Mucosa of gallbladder (tissue), 1 donor: ENCODE measurements at places on chromosomes 12 and 14.

GRCh38 chr12:118463677-118464076 is 87.3 kb downstream of the SUDS3 start:
- no peak for DNase-seq

- no peak for DNase-seq
Measured at GRCh38 chr12:130815028-130815741, 23.9 kb downstream of the STX2 start.

GRCh38 chr14:94761997-94762377 is 7.9 kb downstream of the GSC start:
- DNase-seq, result no peak

DNA sequence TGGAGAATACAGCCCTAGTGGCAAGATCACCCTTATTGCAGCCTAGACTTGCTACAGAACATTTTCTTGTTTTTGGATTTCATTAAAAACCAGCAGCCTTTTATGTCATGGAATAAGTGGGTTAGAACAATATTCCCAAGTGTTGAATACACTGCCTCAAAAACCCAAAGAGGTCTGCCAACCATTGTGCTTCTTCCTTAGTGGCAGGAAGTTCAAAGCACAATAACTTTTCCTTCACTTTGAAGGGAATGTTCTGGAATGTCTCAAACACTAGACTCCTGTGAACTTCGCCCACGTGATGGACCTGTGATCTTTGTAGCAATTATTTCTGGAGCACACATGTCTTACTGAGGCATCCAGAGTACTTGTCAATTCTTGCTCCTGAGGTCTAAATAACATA is 8.5 kb downstream of the SLC17A8 start:
- DNase-seq, result no peak

GRCh38 chr14:58735596-58735995 is 97.8 kb downstream of the DACT1 start:
- DNase-seq, result no peak

- DNase-seq, result no peak
Measured at GRCh38 chr12:46546634-46547273, 174.2 kb upstream of the SLC38A2 start.

DNA sequence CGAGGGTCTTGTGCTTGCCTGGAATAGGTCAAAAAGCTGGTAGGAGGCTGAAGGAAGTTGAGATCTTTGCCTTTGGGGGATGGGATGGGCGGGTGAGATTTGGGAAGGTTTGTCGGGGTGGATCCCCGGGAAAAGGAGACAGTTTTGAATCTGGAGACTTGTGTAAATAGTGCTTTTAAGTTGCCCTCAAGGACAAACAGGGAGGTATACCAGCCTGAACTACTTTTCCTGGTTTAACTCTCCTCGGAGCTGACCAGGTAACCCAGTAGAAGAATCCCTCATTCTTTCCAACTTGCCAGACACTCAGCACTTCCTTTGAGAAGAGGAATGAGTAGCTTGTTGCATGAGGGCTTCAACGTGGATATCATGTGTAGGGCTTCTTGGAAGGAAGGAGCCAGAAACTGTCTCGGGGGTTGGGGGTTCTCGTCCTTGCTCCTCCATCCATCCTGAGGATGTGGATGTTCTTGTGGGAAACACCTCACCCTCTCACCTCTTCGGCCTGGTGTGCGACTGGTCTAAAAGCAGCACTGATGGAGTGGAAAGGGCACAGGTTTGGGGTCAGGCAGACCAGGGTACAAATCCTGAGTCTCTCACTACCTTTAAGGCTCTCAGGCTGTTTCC is 1.9 kb downstream of the TEAD4 start:
- no peak for DNase-seq

- DNase-seq, result no peak
Measured at GRCh38 chr14:74495356-74495755, 1.8 kb downstream of the ISCA2 start.

DNA sequence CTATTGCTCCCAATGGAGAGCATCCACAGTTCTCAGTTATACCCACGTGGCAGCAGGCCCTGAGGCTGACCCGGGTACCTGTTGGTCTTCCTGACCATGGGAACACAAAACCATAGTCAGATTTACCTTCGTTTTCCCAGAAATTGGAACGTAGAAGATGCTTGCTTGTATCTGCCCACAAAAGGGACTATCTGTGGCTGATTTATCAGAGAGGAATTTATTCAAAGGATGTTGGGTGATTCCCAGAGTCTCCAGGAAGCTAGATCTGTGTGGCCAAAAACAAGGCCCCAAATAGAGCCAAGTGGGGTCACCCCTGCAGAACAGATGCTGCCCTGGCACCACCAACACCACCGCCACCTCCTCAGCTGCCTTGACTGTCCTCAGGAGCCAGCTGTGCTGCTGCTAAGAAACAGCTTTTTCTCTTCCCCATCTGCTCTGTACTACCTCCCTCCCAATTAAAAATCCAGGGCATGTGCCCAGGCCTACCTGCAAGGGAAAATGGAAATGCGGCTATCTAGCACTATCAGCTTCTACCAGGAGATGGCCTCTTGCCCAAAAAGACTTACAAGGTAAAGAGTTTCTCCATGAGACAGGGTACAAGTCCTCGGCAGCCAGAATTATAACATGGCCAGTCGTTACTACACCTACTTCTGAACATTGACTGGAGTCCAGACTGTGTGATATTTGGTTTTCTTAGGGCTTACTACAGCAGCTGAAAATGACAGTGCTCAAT is 128.6 kb upstream of the PLEKHG7 start:
- no peak for DNase-seq

DNA sequence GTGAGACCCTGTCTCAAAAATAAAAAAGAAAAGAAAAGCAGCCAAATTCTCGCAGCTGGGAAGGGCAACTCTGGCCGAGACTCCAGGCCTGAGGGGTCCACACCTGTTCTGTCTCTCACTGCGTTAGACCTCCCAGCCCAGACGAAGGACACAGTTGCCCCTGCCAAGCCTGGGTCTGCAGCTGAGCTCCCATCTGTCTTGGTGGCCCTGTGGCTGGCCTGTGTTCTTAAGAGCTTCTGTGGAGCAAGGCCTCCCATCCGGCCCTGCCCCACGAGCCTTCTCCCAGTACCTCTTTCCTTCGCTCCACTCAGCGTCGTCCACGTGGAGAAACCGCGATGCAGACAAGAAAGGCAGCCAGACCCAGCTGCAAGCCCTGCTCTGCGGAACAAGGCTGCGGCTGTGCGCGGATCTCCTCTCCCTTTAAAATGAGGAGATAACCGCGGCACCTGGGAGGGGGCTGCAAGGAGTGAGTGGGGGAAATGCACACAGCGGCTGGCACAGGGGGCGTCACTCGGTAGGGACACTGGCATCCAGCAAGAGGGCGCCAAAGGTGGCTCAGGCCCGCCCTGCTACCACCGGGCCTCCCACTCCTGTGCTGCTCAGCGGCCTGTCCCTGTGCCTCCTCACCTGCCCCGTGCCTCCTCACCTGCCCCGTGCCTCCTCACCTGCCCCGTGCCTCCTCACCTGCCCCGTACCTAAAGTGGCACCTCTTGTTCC is 42.4 kb downstream of the LRRC74A start:
- DNase-seq, result no peak

- no peak for DNase-seq
Measured at GRCh38 chr12:11672256-11673191, 23.1 kb downstream of the ETV6 start.

DNA sequence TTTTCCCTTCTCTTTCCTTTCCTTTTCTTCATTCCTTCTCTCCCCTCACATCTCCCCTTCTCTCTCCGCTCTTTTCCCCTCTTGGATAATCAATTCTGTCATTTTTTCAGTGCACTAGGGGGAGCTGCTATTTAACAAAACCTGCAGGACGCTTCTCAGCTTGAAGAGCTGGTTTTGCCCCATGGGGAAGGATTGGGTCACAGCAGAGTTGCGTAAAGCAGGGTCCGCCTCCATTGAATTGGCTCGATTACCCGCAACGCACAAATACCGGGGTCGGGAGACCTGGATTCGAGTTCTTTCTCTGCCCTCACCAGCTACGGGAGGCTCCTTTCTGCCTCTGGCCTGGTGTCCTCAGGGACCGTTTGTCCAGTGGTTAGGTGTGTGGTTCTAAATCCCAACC is 42.1 kb upstream of the CHGA start:
- peak; percentile 40 for DNase-seq

DNA sequence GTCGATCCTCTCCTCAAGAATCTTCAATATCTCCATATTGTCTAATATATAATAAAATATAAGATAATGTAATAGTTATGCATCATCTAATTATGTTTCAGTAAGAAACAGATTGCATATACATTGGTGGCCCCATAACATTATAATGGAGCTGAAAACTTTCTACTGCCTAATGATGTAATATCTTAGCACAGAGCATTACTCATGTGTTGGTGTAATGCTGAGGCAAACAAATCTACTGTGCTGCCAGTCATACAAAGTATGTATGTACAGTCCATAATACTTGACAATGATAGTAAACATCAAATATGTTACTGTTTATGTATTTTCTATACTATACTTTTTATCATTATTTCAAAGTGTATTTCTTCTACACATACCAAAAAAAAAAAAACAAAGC is 128.7 kb downstream of the CPNE8 start:
- no peak for DNase-seq

DNA sequence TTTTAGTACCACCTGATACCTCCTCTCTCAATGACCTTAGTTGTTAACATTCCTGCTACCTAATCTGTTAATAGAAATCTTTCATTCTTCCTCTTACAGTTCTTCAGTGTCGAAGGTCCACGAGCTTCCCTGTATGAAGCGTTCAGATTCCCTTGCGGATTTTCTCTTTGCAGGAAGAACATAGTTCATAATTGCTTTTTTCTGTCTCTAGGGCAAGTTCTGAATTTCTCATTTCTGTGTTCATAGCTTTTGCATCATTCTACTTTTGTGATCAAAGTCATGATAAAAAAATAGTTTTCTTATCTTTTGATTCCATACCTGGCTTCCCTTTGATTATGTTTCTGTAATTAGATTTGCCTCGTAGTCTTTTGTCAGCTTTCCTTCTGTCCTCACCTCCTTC is 94.9 kb downstream of the EML1 start:
- no peak for DNase-seq

DNA sequence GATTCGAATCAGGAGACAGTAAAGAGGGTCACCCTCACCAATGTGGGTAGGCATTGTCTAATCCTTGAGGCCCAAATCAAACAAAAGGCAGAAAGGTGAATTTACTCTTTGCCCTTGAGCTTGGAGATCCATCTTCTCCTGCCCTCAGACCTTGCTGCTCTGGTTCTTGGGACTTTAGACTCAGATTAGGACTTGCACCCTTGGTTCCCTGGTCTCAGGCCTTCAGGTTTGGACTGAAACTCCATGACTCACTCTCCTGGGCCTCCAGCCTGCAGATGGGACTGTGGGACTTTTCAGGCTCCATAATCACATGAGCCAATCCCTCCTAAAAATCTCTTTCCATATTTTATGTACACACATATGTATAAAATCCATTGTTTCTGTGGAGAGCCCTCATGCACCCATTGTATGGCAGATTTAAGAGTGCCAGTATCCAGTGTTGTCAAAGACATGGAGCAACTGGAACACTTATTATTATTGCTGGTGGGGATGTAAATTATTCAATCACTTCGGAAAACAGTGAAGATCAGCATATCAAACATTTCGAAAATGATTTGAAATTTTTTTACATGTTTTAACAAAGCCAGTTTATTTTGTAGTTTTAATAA is 48.7 kb downstream of the EID3 start:
- no peak for DNase-seq

DNA sequence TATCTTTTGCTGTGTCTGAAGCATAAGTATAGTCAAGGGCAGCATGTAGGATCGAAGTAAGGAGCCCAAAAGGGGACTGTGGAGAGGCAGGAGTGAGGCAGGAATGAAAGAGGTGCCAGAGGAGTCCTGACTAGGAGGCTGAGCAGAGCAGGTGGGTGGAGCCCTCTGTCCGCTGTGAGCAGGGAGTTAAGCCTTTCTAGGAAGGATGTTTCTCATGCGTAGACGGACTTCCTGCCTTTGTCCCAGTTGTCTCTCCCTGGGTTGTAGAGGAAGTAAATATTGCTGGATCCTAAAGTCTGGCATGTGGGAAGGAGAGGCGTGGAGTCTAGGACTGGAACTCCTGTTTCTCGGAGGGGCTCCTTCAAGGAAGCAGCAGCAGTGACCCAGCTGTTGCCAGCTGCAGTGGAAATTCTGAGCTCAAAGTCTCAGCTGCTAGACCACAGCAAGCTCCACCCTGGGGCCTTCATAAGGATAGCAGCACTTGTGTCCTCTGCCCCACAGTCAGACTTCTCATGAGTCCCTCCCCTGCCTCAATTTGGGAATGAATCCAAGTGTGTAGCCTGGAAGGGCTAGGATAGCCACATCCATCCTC is 44.0 kb downstream of the RBMS2 start:
- peak; percentile 69 for DNase-seq

DNA sequence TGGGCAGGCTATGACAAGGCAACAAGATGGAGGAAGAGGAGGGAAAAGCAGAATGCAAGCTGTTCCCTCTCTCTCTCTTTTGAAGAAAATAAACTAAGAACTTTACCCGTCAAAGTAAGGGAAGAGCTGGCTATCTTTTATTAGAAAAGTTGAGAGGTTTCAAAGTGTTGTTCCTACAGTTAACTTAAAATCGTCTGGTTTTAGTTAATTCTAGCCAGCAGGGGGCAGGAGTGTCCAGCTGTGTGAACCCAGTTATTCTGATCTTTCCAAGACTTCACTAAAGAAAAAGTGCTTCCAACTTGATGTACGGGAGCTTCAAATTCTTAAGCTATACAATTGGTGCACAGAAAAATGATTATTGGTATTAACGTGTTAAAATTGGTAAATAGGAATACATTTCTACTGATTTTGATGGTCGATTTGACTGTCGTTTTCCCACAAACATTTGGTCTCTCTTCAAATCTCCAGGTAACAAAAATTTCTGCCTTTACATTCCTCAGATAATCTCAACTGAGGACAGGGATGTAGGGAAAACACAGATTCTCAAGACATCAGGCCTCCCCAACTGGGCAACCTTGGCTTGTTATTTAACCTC is 28.4 kb upstream of the MON2 start:
- DNase-seq, result peak; percentile 66

GRCh38 chr12:69091442-69092017 is 147.8 kb upstream of the CPSF6 start:
- DNase-seq, result no peak

DNA sequence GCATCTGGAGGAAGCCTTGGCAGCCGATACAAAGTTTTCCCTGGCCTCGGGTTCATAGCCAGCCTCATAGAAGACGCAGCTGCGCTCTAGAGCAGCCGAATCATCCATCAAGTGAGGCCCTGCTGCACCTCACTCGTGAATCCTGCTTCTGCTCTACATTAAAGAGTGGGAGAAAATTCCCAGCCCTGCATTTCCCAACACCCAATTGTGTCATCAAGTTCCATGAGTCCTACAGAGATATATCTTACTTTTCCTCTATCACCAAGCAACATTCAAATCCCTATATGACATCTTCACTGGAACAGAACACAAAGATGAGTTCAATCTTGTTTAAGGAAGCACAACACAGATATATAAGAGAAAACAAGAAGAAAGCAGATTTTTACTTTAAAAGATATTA is 139.3 kb downstream of the TTC7B start:
- DNase-seq, result no peak

DNA sequence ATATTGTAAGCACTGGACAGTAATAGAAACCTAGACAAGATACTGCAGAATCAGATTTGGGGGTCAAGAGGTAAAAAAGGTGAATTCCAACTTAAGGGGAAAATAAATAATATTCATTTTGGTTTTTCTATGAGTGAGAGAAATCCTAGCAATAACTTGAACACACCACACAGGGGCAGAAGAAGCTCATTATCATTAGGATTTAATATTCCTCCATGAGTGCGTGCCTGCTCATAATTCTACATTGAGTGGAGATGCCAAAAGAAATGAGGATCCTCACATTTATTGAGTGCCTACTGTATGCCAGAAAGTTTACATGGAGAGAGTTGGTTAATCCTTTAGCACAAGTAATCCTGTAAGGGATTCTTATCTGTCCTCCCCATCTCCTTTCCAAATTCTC is 40.5 kb upstream of the C14orf132 start:
- DNase-seq, result no peak

GRCh38 chr14:23864861-23865260 is 88.7 kb upstream of the DHRS4 start:
- DNase-seq, result no peak
